ENCODE measurements at places on chromosomes 11 and 22.
A peak's percentile ranks its signal among the peaks of the same experiment; 100 is the strongest.

- DNase-seq = no peak
Measured at GRCh38 chr11:133576351-133576750, 44.0 kb upstream of the OPCML start.

DNA sequence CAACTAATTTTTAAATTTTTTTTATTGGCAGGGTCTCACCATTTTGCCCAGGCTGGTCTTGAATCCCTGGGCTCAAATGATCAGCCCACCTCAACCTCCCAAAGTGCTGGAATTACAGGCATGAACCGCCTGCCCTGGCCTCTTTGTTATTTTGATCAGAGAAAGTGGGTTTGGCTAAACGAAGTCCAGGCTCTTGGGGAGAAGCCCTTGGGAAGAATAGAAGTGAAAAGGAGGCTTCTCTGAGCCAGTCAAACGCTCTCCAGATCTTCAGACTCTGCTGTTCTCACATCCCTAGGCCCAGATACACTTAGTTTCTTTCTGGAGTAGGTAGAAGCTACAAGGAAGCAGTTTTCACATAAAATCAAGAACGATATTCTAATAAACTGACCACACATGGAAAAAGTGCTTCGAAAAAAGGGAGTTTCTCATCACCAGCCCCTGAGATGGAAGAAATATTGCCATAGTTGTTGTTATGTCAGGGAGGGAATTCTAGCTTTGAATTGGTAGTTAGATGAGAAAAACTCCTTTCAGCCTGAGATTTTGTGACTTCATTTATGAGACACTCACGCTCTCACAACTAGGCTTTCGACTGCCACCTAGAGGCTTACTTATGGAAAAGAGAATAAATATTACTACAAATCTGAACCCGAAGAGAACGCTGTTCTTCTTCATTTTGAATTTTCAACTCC is 41.7 kb upstream of the AQP11 start:
- DNase-seq = peak; percentile 41

DNA sequence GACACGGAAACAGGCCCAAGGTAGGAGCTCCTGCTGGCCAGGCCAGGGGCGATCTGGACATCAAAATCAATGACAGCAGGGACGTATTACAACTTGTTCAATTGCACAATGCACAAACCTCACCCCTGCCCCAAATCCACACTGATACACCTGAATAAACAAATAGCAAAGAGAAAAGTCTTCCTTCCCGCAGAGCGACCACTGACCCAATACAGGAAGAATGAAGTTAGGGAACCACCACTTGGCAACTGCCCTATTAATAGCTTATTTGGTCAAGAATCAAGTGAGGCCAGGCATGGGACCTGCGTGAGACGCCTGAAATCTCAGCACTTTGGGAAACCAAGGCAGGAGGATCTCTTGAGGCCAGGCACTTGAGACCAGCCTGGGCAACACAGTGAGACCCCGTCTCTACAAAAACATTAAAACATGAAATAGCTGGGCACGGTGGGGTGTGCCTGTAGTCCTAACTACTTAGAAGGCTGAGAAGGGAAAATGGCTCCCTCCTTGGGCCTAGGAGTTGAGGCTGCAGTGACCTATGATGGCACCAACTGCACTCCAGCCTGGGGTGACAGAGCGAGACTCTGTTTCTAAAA is 109.1 kb downstream of the MED15 start:
- no peak for DNase-seq

GRCh38 chr11:100981196-100981824 is 148.3 kb downstream of the PGR start:
- DNase-seq = no peak

- no peak for DNase-seq
Measured at GRCh38 chr11:1654388-1655167, 25.0 kb downstream of the KRTAP5-5 start.

GRCh38 chr22:29555065-29555644 is 1.6 kb upstream of the THOC5 start:
- DNase-seq = peak; percentile 5

DNA sequence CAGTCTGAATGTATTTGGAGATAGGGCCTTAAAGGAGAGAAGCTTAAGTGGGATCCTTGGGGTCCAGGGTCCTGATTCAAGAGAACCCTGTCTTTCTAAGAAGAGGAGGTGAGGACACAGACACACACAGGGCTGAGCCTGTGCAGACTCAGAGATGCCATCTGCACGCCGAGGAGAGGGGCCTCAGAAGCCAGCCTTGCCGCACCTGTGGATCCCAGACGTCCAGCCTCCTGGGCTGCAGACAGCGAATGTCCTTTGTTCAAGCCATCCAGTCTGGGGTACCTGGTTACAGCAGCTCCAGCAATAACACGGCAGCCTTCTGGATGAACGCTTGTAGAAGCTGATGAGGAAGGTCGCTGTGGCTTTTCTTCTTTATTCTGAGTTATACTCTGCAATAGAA is 1086.1 kb downstream of the BRD1 start:
- no peak for DNase-seq

GRCh38 chr22:48867891-48868290 is 959.8 kb downstream of the BRD1 start:
- no peak for DNase-seq

DNA sequence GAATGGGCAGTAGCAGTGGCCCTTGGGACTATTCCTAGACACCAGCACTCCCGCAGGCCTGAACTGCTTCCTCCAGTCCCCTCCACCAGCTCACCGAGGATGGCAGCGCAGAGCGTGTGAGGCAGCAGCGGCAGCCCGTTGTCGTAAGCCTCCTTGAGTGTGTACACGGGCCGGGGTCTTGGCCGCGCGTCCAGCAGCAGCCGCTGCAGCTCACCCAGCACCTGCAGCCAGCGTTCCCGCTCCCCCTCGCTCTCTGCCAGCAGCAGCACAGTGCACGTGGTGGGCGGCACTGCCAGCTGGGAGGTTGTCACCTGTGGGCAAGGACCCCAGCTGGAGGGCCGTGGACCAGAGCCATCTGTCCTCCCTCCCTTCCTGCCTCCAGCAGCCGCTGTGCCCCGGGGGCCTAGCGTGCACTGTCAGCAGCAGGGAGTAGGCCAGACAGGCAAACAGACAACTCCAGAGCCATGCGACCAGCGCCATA is 13.0 kb downstream of the CDC42BPG start:
- no peak for DNase-seq

- no peak for DNase-seq
Measured at GRCh38 chr11:7524462-7525235, 10.8 kb downstream of the PPFIBP2 start.

DNA sequence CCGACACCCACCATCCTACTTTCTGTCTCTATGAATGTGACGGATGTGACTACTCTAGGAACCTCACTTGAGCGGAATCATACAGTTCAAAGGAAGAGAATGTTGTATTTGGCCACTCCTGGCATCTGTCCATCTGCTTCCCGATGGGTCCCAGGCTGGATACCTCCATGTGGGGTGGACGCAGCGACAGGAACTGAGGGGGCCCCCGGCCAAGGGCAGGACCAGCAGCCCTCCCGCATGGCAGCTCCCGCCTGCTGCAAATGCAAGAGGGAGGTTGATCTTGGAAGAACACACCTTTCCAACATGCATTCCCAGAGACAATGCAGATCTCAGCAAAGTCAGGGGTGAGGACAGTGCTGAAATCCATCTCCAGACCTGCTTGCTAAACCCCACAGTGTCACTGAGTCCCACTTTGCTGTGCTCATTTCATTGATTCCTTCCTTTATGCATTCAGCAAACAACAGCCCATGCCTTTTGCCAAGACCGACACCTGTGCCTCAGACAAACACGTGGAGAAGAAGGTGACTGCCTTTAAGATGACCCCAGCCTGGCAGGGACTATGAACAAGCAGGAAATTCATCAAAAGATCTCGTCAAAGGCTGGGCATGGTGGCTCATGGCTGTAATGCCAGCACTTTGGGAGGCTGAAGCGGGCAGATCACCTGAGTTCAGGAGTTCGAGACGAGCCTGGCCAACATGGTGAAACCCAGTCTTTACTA is 246.2 kb downstream of the CTTN start:
- DNase-seq = no peak

DNA sequence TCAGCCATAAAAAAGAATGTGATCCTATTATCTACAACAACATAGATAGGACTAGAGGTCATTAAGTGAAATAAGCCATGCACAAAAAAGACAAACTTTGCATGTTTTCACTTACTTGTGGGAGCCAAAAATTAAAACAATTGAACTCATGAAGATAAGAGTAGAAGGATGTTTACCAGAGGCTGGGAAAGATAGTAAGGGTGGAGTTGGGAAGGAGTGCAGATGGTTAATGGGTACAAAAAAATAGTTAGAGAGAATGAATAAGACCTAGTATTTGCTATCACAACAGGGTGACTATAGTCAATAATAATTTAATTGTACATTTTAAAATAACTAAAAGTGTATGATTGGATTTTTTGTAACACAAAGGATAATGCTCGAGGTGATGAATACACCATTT is 27.2 kb upstream of the IL10RA start:
- no peak for DNase-seq

GRCh38 chr11:17734418-17734911 is at the start of gene KCNC1:
KCNC1 (plus strand) TSS chr11:17734781; CDS start chr11:17736003, 1,222 bp downstream.
- no peak for DNase-seq

GRCh38 chr22:22395245-22395644 is 113.3 kb downstream of the ZNF280B start:
- no peak for DNase-seq

DNA sequence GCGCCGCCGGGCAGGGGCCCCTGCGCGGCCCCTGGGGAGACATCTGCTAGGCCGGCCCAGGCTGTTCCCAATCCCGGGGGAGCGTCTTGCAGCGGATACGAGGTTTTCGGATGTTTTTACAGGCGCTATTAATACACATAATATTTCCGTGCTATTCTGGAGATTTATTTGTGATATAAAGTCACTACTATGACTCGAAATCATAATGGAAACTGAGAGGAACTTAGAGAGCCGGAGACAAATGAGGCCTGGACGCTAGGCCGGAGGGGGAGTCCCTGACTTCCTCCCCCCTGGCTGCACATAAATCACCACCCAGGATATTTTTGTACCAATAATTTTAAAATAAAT is 91.7 kb upstream of the ANO1 start:
- no peak for DNase-seq

- no peak for DNase-seq
Measured at GRCh38 chr11:100709233-100709957, 22.3 kb downstream of the ARHGAP42 start.

DNA sequence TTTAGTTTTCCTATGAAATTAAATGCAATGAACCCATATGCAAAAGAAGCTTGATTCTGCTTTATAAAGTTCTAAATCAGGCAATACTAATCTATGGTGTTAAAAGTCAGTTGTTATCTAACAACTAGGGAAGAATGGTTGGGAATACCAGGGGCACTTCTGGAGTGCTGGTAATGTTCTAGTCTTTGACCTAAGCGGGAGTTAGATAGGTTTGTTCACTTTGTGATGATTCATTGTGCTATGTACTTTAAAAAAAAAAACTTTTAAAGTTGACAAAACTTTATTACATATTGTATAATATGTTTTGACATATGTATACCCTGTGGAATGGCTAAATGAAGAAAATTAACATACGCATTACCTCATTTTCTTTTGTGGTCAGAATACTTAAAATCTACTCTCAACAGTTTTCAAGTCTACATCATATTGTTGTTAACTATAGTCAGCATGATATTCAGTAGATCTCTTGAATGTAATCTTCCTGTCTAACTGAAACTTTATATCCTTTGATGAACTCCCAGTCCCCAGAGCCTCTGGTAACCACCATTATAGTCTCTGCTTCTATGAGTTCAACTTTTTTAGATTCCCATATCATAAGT is 39.2 kb downstream of the BIRC2 start:
- no peak for DNase-seq
